ENCODE measurements at places on chromosomes 5 and 9. TPM values are rescaled to one million over a fixed set of nuclear protein-coding genes. Genes with fewer than 3 reads are reported as not detected.

Gene DNAH5
- total RNA-seq, result 0.12 TPM

Gene MARVELD2
- total RNA-seq, result 0.53 TPM

Gene PKD2L2
- not detected for total RNA-seq

Gene IL31RA
- total RNA-seq, result 0.82 TPM
